Activated CD8-positive, alpha-beta memory T cell treated with anti-CD3 and anti-CD28 coated beads for 24 hours (primary cell): ENCODE measurements at places on chromosomes 1 and 21.
A peak's percentile ranks its signal among the peaks of the same experiment; 100 is the strongest.

DNA sequence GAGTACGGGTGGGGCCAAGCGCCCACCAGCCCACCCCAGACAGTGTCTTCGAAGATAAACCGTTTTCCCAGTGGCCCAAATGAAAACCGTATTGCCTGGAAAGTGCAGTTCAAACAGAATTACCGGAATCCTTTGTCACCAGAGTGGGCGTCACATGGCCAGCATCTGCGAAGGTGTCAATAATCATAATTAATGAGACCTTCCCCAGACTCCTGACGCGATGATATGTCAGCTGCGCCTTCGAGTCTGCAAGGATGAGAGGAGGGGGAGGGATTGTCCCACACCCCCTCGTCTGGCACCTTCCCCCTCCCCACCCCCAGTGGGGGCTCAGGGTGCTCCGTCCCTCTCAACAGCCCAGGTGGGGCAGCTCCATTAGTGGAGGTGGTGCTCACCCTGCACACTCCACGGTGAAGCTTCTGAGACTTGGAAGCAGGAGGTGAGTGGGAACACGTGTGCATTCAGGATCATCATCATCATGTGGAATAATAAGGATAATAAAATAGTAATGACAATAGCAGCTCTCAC, 215.1 kb downstream of the PTPRU start:
- DNase-seq, result no peak

- peak; percentile 49 for DNase-seq
Observed at GRCh38 chr1:228863776-228864175, 128.5 kb downstream of the RHOU start.

GRCh38 chr1:84428235-84428634, 30.0 kb downstream of the DNASE2B start:
- DNase-seq, result no peak

DNA sequence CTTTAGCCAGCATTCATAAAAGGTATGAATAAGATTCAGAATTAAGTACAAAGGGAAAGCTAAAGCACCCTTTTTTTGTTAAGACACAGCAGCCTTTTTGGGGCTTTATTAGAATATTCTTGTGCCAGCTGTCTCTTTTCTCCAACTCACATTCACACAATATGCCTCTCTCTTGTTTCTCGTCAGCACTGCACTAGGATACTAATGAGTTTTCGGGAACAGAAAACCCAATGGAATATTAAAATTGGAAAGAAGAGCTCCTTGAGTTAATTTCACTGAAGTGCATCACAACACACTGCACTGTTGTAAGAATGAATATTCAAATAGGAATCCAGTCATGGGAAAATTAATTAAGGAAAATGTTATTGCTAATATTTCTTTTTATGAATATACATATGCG, 410.4 kb upstream of the BEND5 start:
- no peak for DNase-seq

- DNase-seq, result no peak
Observed at GRCh38 chr1:65292861-65293593, 16.3 kb upstream of the DNAJC6 start.

- no peak for DNase-seq
Observed at GRCh38 chr1:24321126-24321525, 2.0 kb downstream of the GRHL3 start.

DNA sequence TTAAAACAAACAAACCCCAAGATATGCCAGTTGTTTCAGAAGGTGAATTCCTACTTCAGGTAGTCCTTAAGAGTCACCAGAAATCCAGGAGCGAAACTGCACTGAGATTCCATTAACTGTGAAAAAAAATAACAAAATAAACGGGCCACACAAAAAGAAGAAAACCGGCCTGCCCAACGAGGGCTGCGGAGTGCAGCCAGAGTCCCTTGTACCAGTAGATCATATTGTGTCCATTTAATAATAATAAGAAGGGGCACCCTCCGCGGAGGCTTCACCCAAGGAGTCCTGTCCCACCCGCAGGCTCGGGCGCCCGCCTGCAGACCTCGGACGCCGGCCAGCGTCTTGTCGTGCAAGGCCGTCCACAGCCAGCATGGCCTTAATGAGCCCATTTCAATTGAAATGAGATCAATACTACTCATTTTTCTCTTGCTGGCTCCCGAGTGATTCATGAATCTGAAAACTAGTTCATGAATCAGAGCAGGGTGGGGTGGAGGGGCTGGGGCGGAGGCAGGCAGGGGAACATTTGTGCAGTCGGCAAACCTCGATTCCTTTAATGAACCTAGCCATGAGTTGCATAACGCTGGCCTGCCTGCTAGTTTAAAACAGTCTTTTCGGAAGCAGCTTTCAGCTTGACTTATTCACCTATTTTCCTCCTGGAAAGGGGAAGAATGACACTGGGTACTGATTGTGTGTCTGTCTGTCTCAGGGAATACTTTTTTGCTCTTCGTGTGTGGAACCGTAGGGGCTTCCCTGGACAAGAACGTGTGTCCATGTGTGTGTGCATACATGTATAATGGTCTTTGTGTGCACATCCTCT, 113.1 kb upstream of the IRF2BP2 start:
- DNase-seq, result peak; percentile 81

DNA sequence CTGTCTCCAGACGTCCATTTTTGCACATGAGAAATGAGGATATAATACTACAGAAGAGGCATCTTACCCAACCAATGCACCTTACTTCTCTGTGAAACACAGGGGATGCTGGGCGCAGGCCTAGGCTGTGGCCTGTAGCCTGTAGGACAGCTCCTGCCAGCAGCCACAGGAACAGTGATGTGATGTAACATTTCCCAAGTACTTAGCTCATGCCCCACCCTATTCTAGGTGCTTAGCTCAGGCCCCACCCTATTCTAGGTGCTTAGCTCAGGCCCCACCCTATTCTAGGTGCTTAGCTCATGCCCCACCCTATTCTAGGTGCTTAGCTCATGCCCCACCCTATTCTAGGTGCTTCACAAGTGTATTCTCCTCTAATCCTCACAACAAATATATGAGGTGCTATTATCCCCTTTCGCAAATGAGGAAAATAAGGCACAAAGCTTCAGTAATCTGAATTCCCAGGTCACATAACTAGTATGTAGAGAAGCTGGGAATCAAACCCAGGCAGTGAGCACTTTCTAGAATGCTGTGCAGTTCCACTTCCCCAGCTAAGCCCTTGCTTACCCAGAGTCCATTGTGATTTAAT, 4.6 kb upstream of the NAXE start:
- DNase-seq, result no peak

- DNase-seq, result no peak
Observed at GRCh38 chr1:89904219-89904980, 83.6 kb downstream of the LRRC8D start.

- DNase-seq, result no peak
Observed at GRCh38 chr1:167722870-167723251, 1.1 kb downstream of the MPZL1 start.

GRCh38 chr1:27574871-27575831, 28.8 kb downstream of the AHDC1 start:
- no peak for DNase-seq

GRCh38 chr1:2552189-2552588, 4.0 kb upstream of the TNFRSF14 start:
- DNase-seq, result no peak

- no peak for DNase-seq
Observed at GRCh38 chr1:153962088-153963029, 978 bp downstream of the SLC39A1 start.

DNA sequence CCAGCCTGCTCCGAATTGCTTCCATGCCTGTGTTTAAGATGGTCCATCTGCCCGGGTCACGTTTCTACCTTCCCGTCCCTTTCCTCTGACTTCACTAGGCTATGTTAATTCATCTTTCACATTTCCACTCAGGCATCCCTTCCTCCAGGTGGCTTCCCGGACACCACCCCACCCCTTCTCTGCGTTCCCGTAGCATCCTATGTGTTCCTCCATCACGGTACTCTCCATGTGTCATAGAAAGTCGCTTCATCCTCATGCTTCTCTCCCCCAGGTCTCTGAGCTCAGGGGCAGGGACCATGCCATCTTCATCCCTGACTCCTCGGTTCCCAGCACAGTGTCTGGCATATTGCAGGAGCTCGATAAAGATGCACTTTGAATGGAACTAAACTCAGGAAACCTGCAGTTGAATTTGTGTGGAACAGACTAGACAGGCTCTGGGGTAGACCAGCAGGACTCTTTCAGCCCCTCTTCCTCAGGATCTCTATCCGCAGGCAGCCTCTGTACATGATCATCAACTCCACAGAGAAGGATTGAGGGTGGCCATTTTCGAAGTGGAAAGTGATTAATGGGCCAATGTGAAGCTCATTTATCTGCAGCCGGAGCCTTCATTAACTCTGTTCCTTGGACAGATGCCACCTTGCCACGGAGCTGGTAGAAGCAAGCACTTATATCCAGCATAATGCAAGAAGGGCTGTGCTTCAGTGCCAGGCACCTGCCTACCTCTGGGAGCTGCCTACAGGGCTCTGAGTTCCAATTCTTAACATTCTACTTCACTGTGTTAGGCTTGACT, 9.1 kb downstream of the C1orf226 start:
- no peak for DNase-seq

- DNase-seq, result no peak
Observed at GRCh38 chr1:191959856-191960255, 198.4 kb upstream of the RGS18 start.

- DNase-seq, result no peak
Observed at GRCh38 chr1:198155253-198155652, 1.5 kb upstream of the NEK7 start.

DNA sequence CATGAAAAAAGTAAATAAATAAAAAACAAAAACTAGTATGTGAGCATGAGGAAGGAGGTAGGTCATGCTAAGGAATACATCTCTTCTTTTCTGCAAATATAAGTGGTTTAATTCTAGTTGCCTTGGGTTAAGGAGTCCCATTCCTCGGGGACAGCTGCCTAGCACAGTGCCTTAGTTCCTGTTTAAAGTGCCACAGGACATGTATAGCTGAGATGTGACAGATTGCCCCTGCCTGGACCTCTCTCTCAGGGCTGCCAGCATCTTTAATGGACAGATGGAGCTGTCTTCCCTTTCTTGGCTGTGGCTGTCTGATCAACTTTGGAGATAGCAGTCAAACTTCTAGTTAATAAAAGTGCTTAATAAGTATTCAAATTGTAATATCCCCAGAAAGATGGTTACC, 50.0 kb downstream of the TSEN15 start:
- DNase-seq, result no peak

DNA sequence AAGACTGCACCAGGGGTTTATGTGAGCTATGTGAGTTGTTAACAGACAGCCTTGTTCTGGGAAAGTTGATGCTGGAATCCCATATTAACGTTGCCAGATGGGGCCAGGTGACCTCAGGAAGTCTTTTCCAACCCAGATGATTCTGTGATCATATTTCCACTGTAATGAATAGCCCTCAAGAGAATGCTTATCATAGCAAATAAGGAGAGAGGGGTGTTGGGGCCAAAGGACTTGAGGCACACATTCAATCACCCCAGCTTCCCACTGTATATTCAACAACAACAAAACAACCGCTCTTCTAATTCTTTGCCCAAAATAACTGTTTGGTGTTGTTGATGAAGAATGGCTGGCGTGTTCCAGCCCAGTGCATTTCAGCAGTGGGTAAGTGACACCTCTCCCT, 14.1 kb downstream of the ZNF697 start:
- no peak for DNase-seq

DNA sequence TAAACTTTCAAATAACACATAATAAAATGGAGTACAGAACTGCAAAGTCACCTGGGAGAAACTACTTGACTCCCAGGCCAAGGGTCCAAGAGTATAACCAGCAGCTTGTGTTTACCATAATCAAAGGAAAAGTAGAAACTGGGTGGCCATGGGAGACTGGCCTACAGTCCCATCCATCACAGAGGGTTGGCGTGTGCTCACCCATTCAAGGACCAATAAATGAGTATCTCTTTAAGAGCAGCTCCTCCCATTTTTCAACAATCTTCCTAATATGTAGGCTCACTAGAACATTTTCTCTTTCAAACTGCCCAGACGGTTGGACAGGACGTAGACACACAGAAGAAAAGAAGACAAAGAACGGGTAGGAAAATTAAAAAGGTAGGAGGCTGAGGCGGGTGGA, at the start of gene FMO3:
TSS of gene FMO3 (plus strand) at position 302 of the 400 bp plus-strand sequence. CDS start 1,754 bp downstream, outside the sequence.
- DNase-seq, result no peak

- DNase-seq, result no peak
Observed at GRCh38 chr1:200247518-200247917, 162.3 kb downstream of the ZNF281 start.

DNA sequence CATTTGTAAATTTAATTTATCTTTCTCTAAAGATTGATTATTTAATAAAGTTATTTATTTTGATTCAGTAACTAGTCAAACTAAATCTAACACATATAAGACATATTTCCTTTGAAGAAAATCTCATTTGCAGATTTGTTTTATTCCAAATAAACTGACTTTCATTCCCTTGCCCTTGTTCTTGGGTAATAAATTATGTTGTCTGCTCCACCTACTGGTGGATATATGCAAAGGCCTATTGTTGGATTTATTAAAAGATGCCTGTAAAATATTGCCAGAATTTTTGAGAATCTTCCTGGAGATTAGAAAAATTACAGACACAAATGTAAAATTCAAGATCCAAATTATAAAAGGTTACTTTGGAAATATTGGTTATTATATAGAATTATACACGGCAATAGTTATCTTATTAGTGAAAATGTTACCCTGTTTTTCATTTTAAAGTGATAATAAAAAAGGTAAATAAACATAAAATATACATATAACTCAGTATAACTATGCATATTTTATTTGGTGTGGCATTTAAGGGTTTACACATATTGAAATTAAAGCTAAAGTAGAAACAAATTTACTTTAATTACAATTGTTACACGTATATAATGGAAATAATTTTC, 116.1 kb downstream of the SPATA17 start:
- no peak for DNase-seq

DNA sequence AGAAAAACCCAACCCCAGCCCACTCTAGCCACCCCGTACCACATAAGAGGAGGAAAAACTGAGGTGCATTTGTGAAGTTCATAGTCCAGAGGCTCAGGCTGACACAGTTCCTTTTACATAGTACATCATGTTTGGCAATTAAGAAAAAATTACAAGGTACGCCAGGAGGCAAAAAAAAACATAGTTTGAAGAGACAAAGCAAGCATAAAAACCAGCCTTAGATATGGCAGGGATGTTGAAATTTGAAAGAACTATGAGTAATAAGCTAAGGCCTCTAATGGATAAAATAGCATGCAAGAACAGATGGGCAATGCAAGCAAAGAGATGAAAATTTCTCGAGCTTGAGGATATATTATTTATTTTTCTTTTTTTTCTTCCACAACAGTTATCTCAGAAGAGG, 31.9 kb downstream of the MIXL1 start:
- no peak for DNase-seq
